Thoracic aorta endothelial cell (primary cell): ENCODE measurements at places on chromosomes 4 and X. TPM values are rescaled to one million over a fixed set of nuclear protein-coding genes. Genes with fewer than 3 reads are reported as not detected.

ODAM gene
- not detected in 2 replicates for total RNA-seq

MAGEA11 gene
- total RNA-seq = not detected in 2 replicates

COL25A1 gene
- 0.27 and 7.8 TPM in 2 replicates for total RNA-seq

RASL11B gene
- total RNA-seq = not detected in 2 replicates

C4orf51 gene
- not detected in 2 replicates for total RNA-seq

PPARGC1A gene
- not detected in 2 replicates for total RNA-seq

MAGEB10 gene
- total RNA-seq = not detected in 2 replicates

TMPRSS11A gene
- total RNA-seq = not detected in 2 replicates

IL9R gene
- 0.07 TPM in 1 of 2 replicates, not detected in the other for total RNA-seq

MID1 gene
- total RNA-seq = 18.1 and 30.5 TPM in 2 replicates

MSX1 gene
- total RNA-seq = 2.8 and 5.5 TPM in 2 replicates

DCAF4L1 gene
- 0.13 and 0.14 TPM in 2 replicates for total RNA-seq
